ENCODE measurements at places on chromosomes 7 and 10.

- no peak for DNase-seq
These were observed 243.3 kb upstream of the RNF32 start for GRCh38 chr7:156397249-156397648.

- DNase-seq: no peak
These were observed 14.3 kb downstream of the GLCCI1 start for GRCh38 chr7:7982904-7983303.

DNA sequence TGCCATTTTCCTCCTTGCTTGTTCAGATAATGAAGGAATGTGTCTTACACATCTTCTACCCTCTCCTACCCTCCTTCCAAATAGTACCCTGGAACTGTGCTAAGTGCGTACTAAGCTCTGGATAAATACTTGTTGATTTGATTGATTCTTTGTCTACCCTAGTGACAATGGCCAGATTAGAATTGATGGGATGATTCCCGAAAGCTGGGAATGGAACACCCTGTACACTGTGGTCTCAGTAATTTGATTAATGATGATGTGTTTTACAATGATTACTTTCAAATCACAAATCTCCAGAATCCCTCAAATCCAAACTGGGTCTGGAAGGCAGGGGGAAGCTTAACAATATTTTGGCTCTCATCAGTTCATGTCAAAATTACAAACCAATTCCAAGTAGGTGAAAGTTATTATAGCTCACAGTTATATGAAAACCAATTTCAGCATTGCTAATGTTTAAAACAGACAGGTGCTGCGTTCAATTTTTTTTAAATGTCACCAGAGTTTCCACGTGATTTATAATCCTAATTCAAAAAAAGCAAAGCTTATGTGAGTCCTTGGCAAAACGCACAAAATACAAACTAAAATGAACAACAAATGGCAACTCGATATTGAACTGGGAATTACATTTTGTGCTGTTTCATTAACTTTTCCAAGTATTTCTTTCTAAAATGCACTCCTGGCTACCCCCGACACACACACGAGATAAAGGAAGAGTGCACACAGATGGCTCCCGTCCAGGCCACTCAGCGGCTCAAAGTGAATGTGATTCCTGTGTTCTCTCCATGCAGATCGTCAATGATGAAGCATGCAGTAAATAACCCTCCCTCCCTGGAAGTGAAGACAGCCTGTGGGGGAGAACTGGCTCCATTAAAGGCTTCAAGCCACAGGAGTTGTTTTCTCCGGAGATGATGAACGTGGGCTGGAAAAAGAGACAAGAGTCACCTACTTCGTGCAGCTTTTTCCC is 21.7 kb upstream of the ADRB1 start:
- DNase-seq: no peak

DNA sequence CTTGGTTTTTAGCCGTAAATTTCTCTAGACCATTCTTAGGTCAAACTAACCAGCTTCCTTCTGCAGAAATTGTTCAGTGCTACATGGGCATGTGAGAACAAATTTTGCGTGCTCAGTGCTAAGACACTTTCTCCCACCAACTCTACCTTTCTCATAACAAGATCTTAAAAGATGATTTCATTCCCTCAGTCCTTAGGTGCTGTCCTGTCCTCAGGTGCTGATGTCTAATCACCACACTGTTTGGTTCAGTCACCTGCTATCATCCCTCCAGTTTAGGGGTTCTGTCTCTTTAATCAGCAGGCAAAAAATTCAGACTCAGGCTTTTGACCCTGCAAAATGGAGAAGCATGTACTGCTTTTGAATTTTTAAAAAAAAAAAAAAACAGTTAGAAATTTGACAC is 227.5 kb upstream of the YAE1 start:
- no peak for DNase-seq

DNA sequence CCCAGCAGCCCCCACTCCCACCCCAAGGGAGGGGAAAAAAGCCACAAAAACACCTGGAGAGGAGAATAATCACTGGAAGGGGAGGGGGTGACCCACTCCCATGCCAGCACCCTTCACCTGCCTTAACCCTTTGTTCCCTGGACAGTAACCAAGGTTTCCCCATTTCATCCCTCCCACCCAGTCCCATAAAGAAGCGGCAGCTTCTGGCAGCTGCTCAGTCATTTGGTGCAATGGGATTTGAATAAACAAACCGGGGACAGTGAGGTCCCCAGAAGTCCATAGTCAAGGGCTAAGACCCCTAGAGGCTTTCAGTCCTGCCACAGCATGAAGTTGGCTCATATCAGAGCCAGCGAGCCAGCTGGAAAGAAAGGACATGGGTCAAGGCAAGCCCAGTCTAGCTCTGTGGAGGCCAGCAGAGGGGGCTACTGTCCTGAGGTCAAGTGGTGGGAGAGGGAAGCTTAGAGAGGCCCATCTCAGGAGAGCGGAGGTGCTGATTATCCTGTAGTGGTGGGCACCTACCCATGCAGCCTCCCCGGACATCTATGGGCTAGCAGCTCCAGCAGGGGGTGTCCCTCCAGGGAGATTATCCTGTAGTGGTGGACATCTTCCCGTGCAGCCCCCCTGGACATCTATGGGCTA is 58.9 kb upstream of the LBX1 start:
- DNase-seq: no peak

DNA sequence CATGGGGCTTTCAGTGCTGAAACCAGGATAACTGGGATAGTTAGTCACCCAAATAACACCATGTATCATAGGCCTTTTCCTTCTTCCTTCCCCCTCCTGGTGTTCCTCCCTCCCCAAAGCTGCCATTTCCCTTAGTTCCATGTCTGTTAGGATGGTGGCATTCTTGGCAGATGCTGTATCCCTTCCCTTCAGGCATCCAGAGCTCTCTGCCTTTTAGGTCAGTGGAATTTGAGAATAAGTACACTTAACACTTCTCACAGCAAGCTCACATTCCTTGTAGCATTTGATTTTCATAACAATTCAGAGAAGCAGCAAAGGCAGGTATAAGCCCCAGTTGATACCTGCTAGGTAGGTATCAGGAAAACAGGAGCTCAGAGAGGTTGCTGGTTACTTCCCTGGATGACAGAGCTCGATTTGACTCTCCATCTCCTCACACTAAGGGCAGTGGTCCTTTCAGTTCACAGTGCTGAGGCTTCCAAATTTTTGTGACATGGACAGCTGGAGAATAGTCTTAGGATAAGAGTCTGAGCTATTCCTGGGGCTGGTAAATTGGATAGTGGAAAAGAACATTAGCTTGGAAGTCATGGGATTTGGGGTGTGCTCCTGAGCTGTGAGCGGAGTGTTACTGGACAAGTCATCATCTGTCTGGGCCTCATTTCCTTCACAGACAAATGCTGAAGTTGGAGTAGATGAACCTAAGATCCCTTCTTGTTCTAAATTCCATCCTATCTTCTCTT is 108.7 kb upstream of the RHOBTB1 start:
- DNase-seq: no peak

DNA sequence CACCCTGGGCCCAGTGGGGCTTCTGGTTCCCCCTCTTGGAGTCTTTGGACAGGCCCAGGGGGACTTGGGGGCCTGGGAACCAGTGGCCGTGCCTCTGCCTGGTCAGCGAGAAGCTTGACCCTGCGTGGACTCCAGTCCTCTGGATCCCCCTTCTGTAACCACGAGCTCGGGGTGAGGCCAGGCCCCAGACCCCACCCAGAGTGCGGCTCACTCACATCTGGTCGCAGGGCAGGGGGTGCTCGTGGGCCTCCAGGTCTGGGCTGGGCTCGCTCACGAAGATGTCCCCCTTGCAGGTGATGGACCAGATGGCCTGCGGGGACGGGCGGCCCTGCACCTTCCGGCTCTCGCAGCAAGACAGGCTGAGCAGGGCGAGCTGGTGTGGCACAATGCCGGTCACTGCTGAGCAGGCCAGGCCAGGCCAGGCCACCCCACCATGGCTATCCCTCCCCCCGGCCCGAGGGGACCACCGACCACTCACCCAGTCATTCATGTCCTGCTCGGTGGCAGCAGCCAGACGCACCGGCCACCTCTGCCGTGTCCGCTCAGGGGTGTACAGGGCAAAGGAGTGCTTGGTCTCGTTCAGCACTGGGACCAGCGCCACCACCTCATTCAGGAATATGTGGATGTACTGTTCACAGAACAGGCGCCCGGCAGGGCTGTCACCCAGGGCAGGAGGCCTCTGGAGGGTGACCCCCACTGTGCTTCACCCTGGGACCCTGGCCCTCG is 19.7 kb downstream of the BHLHA15 start:
- DNase-seq: no peak

- no peak for DNase-seq
These were observed 22.4 kb downstream of the ZFAND2A start for GRCh38 chr7:1137517-1138167.

GRCh38 chr7:130299866-130300265 is 6.9 kb downstream of the CPA4 start:
- DNase-seq: no peak

GRCh38 chr7:74006451-74007241 is 21.3 kb upstream of the ELN start:
- no peak for DNase-seq
